Urothelium cell line (cell line): ENCODE measurements at places on chromosomes 11 and 22.

DNA sequence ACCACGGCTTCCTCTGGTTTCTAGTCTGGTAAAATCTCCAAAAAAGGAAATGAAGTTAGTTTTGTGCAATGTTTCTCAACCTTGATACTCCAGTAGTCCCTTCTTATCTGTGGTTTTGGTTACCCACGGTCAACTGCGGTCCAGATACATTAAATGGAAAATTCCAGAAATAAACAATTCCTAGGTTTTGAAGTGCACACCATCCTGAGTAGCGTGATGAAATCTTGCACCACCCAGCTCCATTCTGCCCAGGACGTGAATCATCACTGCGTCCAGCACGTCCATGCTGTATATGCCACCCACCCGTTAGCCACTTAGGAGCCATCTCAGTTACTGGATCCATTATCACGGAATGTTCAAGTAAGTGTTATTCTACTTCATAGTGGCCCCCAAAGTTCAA lies 117.0 kb downstream of the FBXO7 start:
- peak; percentile 49 for DNase-seq

- no peak for DNase-seq
Measured at GRCh38 chr11:84518631-84519183, 1108.4 kb downstream of the DLG2 start.

DNA sequence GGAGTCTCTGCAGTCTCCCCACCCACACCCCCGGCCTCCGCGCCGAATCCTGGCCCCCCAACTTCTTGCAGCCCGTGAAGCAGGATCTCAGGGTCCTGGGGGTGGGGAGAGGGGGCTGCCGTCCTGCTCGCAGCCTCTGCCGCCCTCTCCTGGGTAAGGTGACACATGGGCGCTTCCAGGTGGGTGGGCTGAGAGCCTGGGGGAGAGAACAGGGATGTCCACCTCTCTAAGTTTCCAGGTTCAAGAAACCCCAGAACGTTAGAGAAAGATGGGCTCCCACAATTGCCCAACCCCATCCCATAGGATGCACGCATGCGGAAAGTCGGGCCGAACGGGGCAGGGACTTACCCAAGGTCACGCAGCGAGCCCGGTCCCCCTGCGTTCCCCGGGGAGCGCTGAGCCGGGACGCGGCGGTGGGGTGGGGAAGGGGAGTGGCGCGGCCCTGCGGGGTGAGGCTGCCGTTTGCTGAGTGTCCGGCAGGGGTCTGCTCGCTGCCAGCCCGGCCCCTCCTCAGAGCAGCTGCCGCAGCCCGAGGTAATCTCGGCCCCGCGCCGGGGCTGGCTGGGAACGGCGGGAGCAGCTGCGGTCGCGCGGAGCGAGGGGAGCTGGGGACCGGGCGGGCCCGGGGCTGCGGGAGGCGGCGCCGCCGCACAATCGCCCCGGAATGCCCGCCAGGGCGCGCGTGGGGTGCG lies 705 bp upstream of the CAPN1 start:
- peak; percentile 86 for DNase-seq

DNA sequence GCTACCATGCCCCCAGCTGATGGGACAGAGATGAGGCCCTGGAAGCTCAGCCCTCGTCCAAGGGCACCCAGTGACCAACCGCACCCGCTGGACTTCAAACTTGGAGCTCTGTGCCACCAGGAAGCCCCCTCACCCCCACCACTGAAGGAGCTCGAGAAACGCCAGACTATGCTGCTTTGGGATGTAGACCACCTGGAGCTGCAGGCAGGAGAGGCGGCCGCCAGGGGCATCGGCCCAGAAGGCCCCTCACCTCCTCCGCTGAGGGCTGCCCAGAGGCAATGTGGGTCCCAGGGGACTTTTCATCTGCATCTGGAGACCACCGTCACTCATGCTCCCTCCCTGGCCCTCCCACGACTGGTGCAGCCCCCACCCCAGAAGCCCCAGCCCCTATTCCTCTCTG lies 28.3 kb downstream of the CDKN1C start:
- DNase-seq: no peak

GRCh38 chr11:35463331-35463751 lies 44.0 kb upstream of the SLC1A2 start:
- DNase-seq: no peak

DNA sequence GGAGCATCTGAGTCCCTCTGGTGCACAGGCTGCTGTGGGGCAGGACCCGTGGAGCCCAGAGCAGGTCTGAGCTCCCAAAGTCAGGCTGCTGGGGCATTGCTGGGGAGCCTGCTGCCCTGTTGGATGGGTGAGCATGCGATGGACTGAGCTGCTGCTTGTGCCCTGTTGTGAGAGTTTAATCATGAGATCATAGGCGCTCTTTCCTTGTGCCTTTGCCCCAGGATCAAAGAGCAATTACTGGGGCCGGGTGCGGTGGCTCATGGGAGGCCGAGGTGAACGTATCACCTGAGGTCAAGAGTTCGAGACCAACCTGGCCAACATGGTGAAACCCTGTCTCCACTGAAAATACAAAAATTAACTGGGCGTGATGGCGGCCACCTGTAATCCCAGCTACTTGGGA lies 37.5 kb downstream of the MUC6 start:
- DNase-seq: no peak

DNA sequence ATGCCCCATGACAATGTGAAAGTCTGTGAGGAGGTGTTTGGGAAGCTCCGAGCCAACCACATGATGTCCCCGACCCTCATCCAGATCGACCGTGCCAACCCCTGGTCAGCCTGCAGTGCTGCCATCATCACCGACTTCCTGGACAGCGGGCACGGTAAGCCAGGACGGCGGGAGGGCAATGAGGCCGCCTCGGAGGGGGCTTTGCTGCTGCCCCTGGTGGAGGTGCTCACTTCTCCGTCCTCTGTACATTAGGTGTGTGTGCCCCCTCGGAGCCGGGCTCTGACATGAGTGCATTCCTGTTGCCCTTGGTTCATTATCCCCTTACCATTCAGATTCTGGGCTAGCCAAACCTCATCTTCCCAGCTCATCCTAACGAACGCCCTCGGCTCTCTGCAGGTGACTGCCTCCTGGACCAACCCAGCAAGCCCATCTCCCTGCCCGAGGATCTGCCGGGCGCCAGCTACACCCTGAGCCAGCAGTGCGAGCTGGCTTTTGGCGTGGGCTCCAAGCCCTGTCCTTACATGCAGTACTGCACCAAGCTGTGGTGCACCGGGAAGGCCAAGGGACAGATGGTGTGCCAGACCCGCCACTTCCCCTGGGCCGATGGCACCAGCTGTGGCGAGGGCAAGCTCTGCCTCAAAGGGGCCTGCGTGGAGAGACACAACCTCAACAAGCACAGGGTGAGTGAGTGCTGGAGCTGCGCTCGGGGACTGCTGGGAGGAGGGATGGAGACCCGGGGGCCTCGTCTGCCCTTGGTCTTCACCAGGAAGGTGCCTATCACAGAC lies 13.8 kb downstream of the ADAMTS15 start:
- no peak for DNase-seq

DNA sequence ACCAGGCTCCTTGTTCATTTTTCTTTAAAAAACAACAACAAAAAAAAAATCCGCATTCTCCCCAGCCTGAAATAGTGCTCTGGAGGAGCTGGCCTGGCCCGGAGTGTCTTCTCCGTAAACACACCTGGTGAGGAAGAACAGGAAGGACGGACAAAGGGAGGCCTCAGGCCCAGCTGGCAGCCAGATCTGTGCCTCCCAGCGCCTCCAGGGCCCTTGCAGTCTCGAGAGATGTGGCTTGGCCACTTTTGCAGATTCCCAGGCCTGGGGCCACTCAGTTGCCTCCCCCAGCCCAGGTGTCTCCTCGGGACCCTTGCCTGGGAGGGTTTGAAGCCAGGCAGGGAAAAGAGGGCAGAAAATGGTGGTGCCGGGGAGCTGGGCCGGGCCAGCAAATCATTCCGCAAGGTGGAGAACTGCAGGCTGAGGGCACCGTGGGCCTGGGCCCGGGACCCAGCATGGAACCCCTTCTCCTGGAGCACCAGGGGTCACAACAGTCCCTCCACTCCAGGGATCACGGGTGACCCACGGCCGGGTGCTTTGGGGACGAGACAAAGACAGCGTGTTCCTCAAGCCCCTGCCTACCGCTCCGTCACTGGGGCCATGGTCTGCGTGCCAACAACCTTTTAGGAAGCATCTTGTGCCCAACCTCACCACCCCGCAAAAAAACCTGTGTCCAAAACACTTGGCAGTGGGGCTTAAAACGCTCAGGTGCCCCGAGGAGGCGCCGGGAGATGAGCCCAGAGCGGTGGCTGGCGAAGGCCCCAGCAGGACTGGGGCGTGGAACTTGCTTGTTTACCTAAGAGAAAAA lies 67.1 kb upstream of the WNT7B start:
- no peak for DNase-seq

DNA sequence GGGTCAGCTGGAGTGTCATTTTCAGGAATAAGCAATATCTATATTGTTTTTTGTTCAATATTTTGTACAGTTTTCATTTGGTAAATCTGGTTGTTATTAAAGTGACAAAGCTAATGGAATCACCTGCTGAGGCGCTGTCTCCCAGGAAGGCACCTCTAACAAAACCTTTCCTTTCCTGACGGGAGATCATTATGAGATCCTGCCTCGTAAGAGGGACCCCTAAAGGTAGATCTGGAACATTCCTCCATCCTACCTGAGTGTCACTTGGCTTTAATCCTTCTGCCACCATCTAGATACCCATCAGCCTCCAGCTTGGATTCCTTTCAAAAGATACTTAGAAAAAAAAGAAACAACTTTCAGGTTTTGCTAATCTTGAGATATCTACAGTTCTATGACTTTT lies 157.7 kb downstream of the FAT3 start:
- no peak for DNase-seq

DNA sequence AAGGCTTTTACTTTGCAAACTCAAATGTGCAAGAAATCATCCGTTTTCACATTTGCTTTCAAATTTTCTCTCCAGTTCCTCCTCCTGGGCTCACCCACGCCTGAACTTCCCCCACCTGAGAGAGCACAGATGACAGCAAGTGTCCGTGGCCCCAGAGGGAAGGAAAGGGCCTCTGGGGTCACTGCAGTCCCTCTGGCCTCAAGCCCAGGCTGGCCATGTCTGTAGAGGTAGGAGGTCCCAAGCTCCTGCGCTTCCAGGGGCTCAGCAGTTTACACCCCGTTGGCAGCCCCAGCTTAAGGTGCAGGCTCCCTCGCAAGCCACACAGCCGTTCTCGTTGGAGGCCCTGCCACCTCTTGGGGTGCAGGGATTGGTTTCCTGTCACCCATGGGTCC lies 40.5 kb upstream of the PRDM11 start:
- no peak for DNase-seq

GRCh38 chr11:122089111-122089510 lies 26.9 kb downstream of the BLID start:
- DNase-seq: no peak

DNA sequence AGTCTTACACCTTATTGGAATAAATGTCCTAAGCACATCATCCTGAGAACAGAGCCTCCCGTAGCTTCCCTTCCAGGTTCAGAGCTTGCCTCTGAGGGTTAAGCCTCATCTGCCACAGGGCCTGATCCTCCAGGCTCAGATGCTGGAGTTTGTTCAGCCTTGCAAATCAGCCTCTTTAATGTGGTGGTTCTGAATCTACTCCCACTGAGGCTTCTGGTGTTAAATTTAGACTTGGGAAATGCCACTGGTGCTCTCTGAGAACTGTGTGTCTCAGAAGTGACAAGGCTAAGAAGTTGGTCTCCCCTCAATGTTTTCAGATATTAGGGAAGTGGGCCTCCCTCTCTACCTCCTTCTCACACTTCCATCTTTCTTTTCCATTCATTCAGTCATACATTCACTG lies 68.7 kb downstream of the CCDC81 start:
- DNase-seq: no peak

DNA sequence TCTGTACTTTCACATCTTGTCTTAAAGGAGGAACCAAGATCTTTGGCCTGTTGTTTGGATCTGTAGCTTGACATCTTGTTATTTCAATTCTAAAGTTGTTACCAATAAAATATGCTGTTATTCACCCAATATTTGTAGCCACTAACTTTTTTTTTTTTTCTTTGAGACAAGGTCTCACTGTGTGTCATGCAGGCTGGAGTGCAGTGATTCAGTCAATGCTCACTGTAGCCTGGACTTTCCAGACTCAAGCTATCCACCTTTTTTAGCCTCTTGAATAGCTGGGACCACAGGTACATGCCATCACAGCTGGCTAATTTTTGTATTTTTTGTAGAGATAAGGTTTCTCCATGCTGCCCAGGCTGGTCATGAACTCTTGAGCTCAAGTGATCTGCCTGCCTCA lies 769.4 kb downstream of the DLG2 start:
- DNase-seq: no peak
